ENCODE measurements at places on chromosomes 7 and 10. TPM values are rescaled to one million over a fixed set of nuclear protein-coding genes. Genes with fewer than 3 reads are reported as not detected.
A peak's percentile ranks its signal among the peaks of the same experiment; 100 is the strongest.

DNA sequence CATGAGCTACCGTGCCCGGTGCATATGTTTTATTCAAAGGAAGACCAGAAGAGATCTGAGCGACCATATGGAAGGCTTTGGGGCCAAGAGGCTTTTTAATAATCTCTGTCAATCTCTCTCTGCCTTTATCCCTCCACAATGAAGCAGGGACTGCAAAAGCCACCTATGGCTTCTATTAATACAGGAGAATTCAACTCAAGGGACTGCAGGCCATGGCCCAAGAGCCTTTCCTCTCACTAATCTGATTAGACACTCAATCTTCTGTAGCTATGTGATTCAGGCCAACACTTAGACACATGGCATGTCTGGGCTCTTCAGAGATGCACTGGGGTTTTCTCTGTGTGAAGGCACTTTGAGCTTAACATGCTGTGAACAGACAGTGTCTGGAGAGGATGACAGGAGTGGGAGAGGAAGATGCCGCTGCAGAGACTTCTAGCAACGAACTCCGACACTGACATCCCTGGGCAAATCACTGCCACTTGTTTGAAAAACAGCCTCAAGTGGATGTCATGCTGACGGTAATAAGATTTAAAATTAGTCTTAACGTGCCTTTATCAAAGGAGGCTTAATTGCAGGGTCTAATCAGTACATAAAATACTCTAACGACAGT lies 114.4 kb upstream of the AOAH start:
- DNase-seq = no peak

DNA sequence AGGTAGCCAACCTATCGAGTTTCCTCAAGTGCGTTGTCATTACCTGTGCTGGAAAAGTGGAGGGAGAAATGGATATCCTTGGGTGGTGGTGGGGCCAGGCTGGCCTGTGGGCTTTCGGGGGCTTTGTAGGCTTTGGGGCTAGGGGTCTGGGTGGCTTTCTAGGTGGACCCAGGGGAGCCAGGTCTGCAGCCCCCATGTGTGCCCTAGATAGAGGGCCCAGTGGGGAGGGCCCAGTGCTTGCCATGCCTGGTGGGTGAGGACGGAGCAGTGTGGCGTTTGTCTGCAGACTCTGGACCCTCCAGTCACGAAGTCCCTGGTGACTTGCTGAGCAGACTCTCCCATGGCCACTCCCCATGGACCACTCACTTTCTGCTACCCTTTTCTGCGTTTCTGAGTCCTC lies 19.7 kb downstream of the EMX2 start:
- no peak for DNase-seq

- DNase-seq = no peak
These were observed 63.1 kb upstream of the SORCS3 start for GRCh38 chr10:104577861-104578521.

- DNase-seq = peak; percentile 40
These were observed 404.6 kb downstream of the RPS24 start for GRCh38 chr10:78437998-78438906.

GRCh38 chr7:130463553-130464434 lies 23.0 kb upstream of the CEP41 start:
- peak; percentile 12 for DNase-seq

DNA sequence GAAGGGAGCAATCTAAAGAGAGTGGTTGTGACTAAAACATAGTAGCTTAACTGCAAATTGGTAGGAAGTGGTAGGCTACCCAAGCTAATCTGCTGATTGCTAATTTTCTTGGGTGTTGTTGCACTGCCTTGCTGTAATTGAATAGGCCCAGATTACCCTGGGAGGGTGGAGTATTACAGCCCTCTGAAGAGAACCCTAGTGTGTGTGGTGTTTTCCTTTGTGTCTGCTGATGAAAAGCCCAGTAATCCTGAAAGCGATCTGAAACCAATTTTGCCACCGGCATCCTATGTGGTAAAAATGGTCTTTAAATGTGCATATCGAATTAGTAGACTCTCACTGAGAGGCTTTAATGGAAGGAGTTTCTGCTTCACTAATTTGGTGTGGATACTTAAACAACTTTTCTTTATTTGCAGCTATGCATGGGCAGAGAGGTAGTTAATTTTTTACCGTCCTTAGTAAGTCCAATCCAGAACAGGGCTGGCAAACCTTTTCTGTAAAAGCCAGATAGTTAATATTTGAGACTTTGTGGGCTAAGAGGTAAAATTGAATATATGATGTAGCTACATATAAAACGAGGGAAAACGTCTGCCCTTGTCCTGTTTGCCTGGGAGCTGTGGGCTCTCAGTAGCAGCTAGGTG lies 92.5 kb downstream of the CSTF2T start:
- DNase-seq = no peak

UBTD1 gene
- total RNA-seq = 62.6 TPM

SP8 gene
- total RNA-seq = not detected

HTR7 gene
- total RNA-seq = 0.13 TPM

CARD11 gene
- total RNA-seq = 3.2 TPM

RARRES2 gene
- total RNA-seq = 0.51 TPM

CHN2 gene
- 0.63 TPM for total RNA-seq

PPRC1 gene
- 6.5 TPM for total RNA-seq

STOX1 gene
- 0.13 TPM for total RNA-seq
